ENCODE measurements at places on chromosomes 7 and 10.
A peak's percentile ranks its signal among the peaks of the same experiment; 100 is the strongest.

GRCh38 chr7:89104748-89105685, 309.5 kb upstream of the TEX47 start:
- no peak for DNase-seq

DNA sequence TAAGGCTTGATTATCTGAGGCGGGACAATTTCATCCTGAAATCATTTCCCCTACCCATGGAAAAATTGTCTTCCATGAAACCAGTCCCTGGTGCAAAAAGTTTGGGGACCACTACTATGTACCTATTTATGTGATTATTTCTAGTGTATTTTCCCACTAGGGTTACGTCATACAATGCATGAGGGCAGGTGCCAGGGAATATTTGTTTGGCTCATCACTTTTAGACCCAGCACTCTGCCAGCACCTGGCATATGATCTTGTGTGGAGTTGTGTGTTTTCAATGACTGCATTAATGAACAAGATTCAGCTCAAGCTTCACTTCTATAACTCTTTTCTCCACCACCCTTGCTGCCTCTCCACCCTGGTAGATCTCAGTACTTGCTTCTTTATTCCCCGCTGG, 73.3 kb upstream of the TNKS2 start:
- DNase-seq: no peak

GRCh38 chr10:89738551-89739209, 37.3 kb downstream of the KIF20B start:
- no peak for DNase-seq

GRCh38 chr7:15178065-15178464, 275.5 kb upstream of the DGKB start:
- no peak for DNase-seq

GRCh38 chr10:88526501-88527105, 56.5 kb downstream of the RNLS start:
- no peak for DNase-seq

- peak; percentile 39 for DNase-seq
Observed at GRCh38 chr7:29408841-29409243, 154.8 kb upstream of the PRR15 start.

DNA sequence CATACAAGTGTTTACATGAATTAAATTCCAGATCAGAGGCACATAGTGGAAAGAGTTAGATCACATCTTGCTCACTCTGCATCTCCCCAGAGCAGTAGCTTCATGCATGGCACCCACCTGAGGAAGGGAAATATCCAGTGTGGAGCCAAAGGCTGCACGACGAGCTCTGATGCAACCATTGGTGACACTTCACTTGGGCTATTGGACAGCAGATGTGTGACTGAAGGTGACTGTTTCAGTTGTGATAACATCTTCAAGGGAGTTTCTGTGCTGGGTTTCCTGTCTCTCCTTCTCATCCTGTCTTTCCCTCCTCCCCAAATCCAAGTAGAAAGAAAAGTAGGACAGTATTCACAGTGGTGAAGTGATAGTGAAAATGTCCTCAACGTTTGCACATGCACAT, 115.0 kb downstream of the TAF3 start:
- DNase-seq: no peak

DNA sequence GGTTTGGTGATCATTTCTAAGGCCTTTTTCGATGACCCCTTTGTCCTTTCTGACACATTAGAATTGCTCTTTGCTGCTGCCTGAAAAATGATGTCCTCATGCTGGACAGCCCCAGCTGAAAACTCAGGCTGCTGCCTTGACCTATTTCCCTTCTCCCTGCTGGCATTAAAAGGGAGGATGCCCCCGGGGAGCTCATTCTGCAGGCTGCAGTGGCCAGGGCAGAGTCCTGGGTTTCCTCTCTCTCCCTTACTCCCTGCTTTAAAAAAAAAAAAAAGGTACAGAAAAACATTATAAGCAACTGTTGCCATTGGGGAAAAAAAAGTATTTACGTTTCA, 35.4 kb downstream of the LRRC4 start:
- DNase-seq: no peak

DNA sequence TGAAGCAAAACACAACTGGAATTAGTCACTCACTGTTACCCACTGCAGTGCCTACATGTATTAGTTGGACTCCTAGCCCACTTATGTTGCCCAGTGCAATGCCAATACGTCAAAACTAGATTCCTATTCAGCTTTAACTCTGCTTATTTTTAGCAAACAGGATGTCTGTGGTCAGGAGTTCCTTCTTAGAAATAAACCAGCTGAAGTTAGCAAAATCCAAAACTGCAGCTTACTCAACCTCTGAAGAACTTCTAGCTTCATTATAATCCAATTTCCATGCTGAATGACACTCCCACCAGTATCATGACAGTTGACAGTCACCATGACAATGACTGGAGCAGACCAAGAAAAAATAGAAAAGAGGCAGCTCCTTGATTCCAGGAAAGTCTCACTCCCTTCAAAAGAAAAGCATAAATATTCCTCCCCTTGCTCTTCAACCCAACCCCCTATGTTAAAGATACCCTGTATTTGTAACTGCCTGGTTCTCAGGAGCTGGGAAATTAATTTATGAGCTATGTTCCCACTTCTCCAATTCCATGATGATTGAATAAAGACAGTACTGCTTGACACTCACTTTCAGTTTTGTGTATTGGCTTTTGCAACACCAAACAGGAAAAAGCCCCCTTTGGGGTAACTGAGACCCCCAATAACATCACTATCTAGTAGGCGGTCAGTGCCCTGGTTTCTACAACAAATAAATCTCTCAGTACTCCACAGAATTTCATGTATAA, 327.4 kb downstream of the SORCS1 start:
- no peak for DNase-seq

GRCh38 chr10:22705527-22705926, 8.9 kb downstream of the PIP4K2A start:
- no peak for DNase-seq

DNA sequence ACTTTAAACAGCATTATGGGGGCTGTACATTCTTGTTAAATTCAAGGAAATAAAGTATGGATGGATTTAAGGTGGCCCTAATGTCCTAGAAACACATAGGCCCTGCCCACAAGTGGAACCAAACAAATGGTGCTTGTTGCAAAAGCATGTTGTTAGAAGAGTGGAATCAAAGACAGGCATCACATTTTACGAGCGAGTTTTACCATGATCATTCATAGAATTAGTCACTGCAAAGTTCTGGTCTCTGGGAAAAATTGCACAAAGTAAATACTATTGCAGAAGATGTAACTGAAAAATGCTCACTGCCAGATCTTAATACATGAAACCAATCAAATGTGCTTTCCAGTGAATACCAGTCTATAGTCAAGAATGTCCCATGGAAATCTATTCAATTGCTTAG, 677.1 kb downstream of the PARD3 start:
- DNase-seq: no peak

DNA sequence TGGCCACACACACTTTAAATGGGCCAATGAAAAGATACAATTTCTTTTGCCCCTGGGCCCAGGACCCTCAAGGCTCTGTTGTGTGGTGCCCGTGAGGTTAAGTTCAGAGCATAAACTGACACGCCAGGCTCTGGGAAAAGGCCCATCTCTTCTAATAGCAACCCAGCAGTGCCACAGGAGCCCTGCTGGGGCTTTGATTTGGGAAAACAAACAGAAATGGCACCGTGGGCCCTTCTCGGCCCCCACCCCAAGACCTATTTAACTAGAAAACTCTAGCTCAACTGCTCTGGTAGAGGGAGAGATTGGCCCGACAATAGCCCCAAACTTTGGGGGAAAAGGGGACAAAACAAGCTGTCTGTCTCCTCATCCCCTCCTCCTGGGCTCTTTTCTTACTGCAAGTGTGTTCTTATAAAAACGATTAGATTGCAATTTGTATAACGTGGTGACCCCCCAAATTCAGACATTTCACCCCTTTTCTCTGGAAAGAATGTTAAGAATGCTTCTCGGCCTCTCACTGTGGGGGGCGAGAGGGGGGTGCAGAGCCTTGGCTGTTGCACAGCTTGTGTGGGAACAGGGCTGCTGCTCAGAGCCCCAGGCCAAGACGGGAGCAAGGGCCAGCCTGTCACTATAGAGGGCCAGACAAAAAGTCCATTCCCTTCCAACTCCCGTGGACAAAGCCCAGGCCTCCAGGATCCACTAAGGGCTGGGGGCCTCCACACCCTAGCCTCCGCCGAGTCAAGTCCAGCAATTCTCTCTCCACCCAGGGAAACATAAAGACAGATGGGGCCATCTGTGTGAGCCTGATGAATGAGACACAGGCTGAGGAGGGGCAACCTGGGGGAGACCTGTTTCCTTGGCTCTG, 26.8 kb downstream of the DPCD start:
- no peak for DNase-seq

DNA sequence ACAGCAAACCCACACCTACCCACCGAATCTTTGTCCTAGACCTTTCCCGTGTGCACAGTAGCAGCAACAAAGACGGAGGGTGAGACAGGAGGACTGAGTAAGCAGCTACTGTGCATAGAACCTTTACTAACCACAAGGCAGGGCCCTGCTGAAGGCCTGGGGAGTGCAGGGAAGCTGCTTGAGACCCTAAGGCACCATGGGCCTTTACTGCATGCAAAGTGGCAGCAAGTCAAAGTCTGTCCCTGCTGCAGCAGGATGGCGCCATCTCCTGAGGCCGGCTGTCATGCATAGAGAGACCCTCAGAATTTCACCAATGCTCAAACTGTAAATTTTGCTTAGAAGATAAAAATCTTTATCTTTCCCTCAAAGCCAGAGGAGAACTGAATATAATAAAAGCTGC, 610.5 kb downstream of the ACTR3B start:
- DNase-seq: no peak

GRCh38 chr7:47326808-47327207, 255.1 kb downstream of the TNS3 start:
- no peak for DNase-seq

DNA sequence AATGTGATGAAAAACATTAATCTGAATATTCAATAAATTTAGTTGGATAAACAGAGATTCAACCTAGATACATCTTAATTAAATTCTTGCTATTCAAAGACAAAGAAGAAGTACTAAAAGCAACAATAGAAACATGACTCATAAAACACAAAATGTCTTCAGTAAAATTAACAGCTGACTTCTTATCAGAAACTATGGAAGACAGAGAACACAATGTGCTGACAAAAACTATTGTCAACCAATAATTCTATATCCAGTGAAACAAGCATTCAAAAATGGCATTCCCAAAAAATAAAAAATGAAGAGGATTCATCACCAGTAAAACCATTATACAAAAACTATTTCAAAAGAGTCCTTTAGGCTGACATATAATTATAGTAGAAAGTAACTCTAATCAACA, 400.5 kb upstream of the SORCS1 start:
- DNase-seq: no peak

GRCh38 chr10:14601872-14602725, 172.6 kb downstream of the FAM107B start:
- no peak for DNase-seq

DNA sequence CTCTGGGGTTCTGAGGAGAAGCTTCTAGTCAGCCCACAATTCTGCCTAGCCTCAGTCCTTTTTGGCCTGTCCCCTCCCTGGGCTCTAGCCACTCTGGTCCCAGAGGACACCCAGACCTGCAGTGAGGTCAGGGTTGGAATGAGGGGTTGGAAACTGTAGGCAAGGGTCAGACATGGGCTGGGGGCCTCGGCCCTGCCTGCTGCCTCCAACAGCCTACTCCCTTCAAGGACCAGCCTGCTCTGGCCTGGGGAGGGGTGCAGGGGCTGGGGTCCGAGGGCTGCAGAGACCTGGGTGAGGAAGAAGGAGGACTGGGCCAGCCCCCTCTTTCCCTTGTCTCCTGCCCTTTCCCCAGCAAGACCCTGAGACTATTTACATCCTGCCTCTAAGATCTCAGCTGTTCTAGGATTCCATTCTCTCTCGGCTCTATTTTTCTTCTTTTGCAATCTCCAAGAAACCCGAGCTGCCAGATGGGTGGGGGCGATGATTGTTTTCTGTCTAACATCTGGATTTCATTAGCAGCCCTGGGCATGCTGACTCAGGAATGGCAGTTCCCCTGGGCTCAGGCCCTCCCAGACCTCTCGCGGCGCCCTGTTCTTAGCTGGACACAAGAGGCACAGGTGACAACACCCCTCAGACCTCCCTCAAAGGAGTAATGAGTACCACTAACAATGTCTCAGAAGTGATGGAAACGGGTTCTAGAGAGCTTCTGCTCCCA, 23.1 kb downstream of the ZCCHC24 start:
- DNase-seq: peak; percentile 94

DNA sequence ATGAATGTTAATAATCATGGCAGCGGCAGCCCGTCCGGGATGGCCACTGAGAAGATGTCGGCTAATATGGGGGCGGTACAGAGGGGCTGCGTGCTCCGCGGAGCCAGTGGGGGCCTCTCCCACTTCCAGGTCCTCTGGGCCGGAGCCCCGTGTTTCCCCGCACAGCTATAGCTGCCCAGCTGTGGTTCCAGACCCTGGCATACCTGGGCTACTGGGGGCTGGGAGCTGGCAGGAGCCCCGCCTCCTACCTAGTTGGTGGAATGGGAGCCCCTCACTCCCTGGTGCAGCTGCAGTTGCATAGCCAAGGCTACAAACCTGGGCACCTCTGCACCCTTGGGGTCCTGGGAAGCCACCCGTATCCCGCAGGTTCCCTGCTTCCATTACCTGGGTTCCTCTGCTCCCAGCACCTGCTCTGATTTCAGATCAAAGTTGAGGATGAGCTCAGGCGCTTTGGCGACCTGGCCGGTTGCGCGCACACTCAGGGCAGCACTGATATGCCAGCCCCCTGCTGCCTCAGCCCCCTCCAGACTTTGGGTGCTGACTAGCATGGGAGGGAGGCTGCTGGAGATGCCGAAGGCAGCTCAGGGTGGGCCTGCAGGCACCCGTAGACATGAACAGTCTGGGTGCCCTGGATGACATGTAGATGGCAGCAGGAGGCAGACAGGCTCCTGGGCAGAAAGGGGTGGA, 236.5 kb upstream of the SEMA3D start:
- DNase-seq: no peak

GRCh38 chr10:61937631-61938351, 36.3 kb downstream of the ARID5B start:
- no peak for DNase-seq

- DNase-seq: peak; percentile 35
Observed at GRCh38 chr10:624605-625332, 64.7 kb downstream of the DIP2C start.

GRCh38 chr10:24901686-24902399, 50.6 kb downstream of the PRTFDC1 start:
- DNase-seq: peak; percentile 67

GRCh38 chr10:61910894-61911293, 9.4 kb downstream of the ARID5B start:
- DNase-seq: no peak

DNA sequence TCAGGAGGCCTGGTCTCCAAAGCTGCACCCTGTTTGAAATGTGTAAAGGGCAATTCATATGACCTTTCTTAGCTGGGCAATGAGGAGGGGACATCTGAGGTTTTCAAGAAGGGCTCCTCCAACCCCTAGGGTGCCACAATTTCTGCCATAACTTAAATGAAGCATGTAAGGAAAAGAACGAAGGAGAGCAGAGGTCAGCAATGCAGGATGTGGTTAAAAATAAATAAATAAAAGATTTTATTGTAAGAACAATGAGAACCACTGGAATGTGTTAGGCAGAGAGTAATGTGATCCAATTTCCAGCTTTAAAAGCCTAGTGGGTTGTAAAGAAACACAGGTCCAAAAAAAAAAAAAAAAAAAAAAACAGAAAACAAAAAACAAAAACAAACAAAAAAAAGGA, 673.1 kb downstream of the TNS3 start:
- DNase-seq: peak; percentile 3

GRCh38 chr10:51030480-51030879, 43.8 kb upstream of the PRKG1 start:
- DNase-seq: no peak
